ENCODE measurements at places on chromosomes 5 and 9.

GRCh38 chr5:25963251-25964008, 1075.0 kb downstream of the CDH9 start:
- no peak for DNase-seq

- DNase-seq, result no peak
These were observed 237.7 kb upstream of the MEF2C start for GRCh38 chr5:89120719-89121118.

DNA sequence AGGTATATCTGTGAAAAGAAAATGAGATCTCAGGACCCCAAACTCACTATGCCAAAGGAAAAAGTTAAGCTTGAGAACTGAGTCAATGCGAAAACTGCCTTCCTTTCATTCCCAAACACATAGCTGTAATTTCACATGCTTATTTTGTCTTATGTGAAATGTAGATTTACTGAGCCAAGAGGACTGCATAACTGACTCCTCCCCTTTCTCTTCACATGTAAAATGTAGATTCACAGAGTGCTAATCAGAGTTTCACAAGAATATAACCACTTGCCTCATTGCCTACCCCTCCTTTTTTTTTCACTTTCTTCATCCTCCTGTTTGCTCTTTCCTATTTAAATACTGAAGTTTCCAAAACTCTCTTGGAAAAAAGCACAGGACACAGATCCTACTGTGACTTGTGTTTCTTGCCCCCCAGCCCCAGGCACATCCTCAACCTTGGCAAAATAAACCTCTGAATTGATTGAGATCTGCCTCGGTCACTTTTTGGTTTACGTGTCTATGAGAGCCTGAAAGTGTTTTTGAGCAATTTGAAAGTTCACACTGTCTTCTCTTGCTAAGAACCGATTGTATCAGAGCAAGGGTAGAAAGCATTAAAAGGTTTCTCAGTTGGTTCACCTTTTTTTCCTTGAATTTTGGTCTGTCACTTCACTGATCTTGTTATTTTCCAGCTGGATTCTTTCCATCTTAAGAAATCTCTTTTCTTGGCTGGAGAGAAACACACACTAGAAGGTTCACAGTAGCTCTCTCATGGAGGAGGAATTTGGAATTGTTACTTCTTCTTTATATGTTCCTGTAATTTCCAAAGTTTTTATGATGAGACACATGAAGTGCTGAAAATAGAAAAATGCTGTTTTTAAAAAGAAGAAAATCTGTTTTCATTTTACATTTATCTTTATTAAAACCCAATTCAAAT, 44.8 kb upstream of the SNAPC3 start:
- DNase-seq, result no peak

DNA sequence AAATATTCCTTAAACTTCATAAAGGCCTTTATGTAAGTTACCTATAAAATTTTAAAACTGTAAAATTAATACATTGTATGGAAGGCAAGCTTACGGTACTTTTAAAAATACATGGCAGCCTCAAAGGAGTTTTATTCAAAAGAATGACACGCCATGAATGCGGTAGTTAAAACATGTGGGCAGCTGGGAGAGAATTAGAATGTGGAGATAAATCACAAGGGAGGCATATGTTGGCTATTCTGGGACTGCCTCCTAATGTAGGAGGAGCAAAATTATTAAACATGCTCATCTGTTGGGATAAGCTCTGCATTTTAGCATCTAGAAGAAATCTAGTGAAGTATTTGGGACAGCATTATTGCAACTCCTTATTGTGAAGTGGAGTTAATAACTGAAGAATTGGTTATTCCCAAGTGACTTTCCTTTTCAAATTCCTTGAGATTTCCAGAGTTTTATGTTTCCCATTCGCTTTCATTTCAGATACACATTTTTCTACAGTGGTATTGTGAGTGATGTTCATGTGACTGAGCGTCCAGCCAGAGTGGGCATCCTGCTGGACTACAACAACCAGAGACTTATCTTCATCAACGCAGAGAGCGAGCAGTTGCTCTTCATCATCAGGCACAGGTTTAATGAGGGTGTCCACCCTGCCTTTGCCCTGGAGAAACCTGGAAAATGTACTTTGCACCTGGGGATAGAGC, 109.4 kb downstream of the CMYA5 start:
- no peak for DNase-seq

DNA sequence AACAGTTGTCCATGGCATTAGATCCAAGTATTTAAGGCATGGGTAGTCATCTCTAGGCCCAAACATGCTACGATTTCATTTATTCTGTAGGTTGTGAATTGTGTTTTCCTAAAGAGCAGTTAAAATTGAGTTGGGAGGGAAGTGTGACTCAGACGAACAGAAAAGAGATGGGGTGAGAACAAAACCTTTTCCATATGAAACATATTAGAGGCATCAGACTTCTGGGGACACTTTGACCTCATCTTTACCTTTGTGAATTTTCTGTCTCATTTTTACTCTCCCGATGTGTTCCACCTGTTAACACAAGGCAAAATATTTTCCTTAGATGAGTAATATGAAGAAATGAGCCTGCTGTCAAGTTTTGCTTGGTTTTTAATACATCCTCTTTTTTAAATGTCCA, 181.3 kb downstream of the ESM1 start:
- DNase-seq, result no peak

DNA sequence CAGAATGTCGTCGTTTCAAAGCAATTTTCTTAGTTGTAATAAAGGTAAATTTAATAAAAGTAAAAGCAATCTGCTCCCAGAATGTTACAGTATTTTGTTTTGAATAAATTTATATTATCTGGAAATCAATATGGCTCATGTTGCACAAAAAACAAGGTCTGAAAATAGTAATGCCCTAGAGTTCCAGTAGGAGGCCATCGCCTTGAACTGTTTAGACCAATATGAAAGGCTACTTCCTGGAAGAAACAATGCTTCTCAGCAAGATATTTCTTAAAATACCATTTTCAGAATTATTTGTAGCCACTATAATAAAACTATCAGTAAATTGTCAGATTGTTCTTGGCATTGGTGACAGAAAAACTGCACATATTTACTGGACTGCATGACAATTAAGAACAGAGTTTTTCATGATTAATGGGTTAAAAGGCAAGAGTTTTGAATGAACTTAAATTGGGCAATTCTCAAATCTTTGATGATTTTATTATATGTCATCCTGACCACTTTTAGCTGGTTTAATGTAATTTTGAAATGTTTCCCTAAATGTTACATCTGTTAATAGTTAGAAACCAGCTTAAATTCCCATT, 153.2 kb downstream of the COMMD10 start:
- DNase-seq, result no peak

- peak; percentile 41 for DNase-seq
These were observed 1.7 kb downstream of the CAMSAP1 start for GRCh38 chr9:135905380-135906258.

- no peak for DNase-seq
These were observed 534.8 kb downstream of the PSAT1 start for GRCh38 chr9:78831726-78832125.

- DNase-seq, result no peak
These were observed 98.5 kb downstream of the ARSB start for GRCh38 chr5:78886341-78887230.

All from central memory CD4-positive, alpha-beta T cell (primary cell).